Activated T-cell treated with anti-CD3 and anti-CD28 coated beads for 4 hours (primary cell): ENCODE measurements at places on chromosomes 7 and 10.

DNA sequence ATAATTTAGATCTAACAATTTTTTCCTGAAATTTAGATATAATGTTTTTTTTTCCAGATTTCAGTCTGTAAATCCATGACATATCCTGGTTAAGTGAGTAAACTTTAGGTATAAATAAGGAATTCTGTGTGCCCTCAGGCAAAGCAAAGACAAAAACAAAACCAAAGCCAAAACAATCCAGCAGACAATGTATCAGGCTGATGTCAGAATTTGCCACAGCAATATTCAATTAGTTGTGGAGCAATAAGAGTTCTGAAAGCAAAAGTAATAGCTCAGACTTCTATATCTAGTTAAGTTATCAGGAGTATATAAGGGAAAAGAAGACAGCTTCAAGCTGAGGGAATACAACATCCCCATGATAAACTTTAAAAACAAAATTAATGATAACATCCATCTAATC lies 82.0 kb downstream of the MKX start:
- DNase-seq: no peak

DNA sequence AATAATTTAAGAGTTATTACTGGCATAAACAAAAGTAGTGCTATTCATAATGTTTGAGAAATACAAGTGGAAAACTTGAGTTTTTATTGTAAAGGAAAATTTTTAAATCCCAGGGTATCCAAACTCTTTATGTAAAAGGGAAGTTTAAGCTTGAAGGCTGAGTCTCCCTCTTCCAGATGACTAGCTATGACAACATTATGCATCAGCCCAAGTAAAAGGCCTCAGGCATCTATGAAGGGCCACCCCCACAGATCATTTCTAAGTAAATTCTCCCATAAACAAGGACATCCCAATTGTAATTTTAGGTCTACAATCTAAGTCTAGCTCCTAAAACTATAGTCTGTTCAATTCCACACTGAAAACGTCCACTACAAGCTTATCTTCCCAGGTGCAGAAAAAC lies 166.2 kb upstream of the STEAP1 start:
- no peak for DNase-seq

DNA sequence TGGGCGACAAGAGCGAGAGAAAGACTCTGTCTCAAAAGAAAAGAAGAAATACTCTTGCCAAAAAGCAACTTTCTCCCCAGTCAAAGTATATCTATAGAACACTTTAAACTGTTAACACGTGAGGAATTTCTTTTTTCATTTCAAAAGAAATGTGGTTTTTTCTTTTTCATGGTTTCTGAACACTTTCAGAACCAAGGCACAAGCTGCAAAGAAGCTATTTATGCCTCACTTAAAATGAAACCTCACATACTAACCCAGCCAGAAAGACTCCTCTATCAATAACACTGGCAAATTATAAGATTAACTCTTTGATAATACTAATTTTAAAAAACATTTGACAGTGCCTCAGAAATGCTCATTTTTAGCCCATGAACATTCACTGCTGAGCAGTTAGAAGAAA lies 20.9 kb downstream of the TBX20 start:
- no peak for DNase-seq

DNA sequence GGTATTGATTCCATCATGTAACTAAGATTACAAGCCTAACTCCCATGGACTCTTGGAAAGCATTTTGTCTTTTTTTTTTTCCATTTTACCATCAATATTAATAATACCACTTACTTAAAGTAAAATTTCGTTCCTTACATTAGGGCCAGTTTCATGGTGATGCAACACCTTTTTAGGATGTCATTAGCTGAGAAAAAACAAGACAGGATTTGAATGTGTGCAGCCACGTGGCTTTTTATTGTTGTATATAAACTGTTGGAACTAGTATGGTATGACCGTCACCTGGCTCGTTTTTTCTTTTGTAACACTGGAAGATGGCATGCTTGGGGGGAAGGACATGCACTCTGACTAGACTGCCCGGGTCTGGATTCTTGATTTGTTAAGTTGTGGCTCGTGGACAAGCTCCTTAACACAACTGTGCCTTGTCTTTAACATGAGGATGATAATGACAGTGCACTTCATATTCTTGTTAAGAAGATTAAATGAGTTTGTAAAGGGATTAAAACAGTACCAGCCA lies 42.1 kb downstream of the ARHGAP21 start:
- DNase-seq: no peak

GRCh38 chr10:44396671-44397191 lies 11.8 kb upstream of the CXCL12 start:
- no peak for DNase-seq

- DNase-seq: no peak
Measured at GRCh38 chr10:111087331-111087756, 10.5 kb downstream of the ADRA2A start.

DNA sequence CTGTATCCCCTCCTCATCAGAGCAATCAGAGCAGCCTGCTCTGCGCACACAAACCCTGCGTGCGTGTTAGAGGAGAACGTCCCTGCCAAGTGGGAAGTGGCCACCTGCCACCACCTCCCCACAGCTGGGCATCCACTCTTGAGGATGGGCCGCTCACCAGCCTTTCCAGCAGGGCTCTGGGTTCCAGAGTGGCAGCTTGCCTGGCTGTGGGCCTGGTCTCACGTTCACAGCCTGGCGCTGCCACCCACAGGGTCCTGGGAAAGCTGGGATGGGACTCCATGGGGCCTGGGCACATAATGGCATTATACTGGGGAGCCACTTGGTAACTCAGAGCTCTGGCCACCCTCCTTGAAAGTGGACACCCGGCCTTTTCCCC lies 151.1 kb upstream of the PPP2R2D start:
- no peak for DNase-seq

- DNase-seq: no peak
Measured at GRCh38 chr10:48445932-48446331, 139.5 kb downstream of the MAPK8 start.

GRCh38 chr7:101691822-101692384 lies 62.8 kb upstream of the MYL10 start:
- DNase-seq: no peak

DNA sequence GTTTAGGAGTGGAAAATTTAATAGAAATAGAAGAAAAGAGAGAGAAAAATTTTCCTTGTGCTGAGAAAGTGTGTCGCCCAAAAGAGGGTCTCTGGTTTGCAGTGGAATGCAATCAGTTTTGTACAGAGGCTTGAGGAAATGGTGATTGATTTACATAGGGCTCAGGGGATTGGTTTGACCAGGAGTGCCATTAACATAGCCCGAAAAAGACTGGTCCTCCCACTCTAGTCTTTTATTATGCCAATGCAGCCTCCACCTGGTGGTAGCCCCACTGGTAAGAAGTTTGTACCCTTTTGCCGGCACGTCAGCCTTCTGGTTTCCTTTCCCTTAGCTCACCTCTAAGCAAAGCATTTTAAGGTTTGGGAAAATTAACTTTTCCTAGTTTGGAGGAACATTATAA lies 885.3 kb downstream of the XPNPEP1 start:
- no peak for DNase-seq

GRCh38 chr10:484441-484924 lies 205.0 kb downstream of the DIP2C start:
- no peak for DNase-seq

DNA sequence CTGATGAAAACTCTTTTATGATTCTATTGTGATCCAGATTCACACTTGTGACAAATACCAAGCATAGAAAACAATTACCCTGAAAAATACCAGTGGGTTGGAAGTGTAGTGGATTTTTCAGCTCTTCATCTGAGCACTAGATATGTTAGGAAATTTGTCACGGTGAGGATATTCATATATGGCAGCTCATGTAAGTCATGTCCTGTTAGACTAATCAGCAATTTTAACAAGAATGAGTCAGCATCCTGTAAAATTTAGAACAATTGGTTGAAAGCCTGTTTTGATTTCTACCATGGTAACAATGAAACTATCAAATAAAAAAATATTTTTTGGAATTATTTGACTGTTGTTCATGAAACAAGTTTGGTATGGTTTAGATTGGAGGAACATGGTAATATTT lies 334.3 kb downstream of the CACNA2D1 start:
- DNase-seq: no peak

DNA sequence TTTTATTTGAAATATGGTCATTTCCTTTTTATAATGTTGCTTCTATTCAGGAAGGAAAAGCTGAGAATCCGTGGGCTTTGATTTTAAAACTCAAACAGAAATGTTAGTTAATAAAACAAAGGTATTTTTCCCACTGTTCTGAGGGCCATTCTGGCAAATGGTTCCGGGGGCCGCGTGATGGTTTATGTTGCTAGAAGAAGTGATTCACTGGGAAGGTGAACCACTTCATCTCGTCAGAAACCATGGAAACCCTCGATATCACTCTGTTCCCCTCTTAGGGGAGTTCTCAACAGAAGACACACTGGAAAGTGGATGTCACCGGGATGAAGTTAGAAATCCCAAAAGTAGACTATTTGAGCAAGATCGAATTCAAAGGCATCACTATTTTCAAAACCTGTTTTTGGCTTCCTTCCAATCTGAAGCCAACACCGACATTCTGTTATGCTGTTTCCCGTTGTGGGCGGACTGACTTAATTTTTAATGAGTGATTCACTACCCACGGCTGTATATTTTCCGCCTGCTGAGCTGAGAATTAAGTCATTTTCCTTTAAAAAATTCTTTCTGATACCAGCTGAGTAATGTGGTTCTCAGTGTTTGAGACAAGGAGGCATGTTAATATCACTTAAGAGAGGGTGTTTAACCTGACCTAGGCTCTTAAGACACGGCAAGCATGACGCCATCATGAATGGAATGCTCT lies 84.1 kb downstream of the PTPRE start:
- peak; percentile 53 for DNase-seq

DNA sequence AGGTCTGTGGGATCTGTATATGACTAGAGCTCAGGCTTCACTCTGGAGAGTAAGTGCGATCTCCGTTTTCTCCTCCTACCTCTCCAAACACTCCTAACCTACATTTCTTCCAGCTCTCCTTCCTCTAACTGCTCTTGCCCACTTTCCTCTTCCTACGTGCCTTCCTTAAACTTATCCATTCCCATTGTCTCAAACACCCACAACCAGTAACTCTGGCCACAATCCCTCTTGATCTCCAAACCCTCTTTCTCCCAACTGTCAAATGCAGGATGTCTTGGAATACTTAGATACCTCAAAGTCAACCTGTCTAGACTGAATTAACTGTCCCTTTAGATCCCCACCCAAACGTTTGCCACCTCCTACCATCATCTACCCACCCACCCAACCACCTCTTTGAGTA lies 213.7 kb upstream of the KMT2E start:
- DNase-seq: no peak

DNA sequence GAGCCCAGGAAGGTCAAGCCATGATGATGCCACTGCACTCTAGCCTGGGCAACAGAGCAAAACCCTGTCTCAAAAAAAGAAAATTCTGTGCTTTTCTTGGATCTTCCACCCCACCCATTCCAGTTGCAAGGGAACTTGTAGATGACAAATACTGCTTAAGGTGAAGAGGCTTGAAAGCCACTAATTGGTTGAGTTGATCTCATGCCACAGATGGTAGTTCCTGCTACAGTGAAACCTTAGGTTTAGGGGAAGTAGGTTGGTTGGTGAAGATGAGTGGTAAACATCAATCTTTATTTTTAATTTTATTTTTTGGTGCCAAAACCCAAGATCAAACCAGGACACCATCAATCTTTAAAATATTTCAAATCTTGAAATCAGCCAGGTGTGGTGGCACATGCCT lies 2.9 kb upstream of the GDI2 start:
- DNase-seq: no peak

DNA sequence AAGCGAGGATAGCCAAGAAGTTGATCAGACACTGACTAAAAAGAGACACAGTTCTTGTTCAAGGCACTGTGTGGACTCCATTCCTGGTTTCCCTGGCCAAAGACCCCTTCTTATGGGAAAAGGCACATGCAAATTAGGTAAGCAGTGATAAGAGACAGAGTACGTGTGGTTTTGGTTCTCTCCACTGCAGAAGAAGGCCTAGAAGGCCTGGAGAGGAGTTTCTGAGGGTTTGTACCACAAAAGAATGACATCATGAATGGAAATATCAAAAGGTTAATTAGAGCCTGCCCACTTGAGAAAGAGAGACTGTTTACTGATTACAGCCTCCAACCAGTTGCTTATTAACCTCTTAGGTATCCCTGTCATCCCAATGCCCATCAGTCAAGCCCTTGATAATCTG lies 137.5 kb downstream of the ZNF365 start:
- DNase-seq: no peak

- DNase-seq: no peak
Measured at GRCh38 chr7:81783818-81784217, 14.0 kb upstream of the HGF start.
